Stimulated activated CD8-positive, alpha-beta memory T cell treated with anti-CD3 and anti-CD28 coated beads, Interleukin-4, amount 100 ng/mL, for 1 hour (primary cell): ENCODE measurements at places on chromosomes 1 and 21.

DNA sequence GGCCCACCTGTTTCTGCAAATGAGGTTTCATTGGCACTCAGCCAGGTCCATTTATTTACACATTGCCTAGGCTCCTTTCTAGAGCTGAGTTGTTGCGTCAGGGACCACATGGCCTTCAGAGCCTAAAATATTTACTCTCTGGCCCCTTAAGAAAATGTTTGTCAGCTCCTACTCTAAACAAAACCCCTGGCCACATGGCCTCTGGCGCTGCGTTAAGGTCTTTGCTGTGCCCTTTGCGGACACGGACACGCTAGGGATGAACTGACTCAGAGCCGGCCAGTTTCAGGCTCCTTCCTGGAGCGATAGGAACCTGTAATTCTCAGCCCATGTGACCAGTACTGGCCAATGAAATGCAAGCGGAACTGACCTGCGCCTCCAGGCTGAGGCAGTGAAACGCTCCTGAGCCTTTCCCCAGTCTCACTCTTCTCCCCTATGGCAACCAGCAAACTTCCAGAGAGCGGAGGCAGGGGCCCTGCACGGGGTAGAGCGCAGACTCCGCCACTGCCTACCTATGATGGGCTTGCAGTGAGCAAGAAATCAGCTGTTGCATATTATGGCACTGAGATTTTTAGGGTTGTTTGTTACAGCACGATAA, 160.3 kb downstream of the ETS2 start:
- no peak for DNase-seq

DNA sequence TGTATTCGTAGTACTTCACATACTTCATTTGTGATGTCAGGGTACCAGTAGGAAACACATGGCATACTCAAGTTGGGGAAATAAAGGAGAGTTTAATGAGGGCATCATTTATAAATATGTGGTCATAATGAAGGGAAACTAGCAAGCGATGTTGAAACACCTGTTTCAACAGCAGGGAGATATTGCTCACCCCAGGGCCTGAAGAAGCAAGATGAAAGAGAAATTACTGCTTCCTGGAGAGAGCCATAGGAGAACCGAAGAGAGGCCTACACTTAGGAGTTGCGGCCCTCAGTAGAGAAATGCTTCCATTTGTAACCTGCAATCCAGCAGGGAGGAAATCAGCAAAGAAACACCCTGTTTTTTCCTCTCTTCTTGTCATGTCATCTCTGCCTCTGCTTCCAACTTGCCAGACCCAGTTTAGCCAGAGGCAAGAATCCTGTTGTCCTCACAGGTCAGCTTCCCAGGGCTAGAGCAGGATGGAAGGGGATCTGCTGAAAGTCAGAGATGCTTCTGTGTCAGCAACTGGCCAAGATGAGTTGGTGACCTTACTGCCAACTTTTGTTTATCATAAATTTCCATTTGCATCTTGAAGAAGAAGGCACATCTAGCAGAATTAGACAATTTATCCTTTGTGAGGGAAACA, 67.6 kb upstream of the TSPAN2 start:
- no peak for DNase-seq

DNA sequence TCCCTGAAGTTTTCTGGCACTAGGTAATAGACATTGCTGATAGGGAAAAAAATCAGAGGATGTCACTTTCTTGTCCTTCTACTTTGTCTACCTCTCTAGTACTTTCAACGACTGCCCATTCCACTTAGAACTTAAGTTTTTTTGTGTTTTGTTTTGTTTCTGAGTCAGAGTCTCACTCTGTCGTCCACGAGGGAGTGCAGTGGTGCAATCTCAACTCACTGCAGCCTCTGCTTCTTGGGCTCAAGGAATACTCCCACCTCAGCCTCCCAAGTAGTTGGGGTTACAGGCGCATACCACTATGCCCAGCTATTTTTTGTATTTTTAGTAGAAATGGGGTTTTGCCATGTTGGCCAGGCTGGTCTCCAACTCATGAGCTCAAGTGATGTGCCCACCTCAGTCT, 79.2 kb downstream of the SGIP1 start:
- DNase-seq = no peak

DNA sequence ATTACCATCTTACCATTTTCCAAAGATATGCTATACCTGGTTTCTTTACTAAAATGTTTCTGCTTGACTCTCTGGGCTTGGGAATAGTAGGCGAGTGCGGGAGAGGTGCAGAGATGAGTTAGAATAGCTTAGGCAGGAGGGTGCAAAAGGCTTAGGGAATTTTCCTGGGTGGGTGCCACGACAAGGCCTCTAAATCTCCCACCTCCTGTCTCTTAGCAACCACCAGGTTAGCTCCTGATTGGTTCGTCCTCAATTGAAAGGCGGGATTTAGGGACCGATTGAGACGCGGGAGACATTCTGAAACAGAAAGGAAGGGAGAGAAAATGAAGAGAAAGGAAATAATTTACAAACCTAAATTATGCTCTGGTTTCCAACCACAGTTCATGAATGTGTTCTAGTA, 3.1 kb downstream of the ACKR1 start:
- no peak for DNase-seq

DNA sequence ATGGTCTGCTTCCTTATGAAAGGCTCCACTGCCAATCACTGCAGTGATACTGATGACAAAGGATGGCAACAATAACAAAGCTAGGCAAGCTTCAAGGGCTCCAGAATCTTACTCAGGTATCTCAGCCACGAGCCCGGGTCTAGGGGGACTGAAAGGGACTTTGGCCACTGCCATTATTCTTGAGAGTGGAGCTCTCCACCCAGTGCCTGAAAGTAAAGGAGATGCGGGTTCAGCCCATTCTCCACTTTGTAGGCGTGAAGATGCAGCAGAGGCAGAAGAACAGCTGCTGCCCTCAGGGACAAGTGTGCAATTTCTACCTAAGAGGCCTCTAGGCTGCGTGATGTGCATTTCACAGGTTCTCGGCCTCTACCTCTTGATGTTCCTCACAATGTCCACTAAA, 31.4 kb upstream of the SLAMF9 start:
- no peak for DNase-seq

DNA sequence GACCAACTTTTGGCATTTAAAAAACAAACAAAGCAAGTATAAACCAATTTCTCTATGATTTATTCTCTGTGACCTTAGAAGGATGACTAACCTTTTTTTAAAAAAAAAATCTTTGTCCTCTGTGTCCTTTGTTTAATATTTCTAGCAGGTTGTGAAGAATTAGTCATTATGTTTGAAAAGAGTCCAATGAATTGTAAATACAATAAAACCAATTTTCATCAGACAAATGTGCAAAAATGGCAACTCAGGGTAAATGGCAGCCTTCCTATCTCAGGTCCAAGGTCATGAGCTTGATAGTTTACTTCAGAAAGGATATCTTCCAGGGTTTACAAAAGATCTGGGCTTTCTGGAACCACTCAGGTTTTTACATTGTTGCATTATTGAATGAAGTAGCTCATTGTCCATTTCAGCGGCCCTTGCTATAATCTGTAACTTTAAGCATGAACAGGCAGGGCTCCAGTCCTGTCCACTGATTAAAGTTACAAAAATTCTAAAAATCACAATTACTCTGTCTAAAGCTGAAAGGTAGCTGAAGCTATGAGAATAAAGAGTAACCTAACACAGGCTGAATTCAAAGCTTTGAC, 11.7 kb upstream of the MAP3K21 start:
- DNase-seq = no peak

- no peak for DNase-seq
Measured at GRCh38 chr1:92728697-92729096, 56.2 kb downstream of the EVI5 start.

- DNase-seq = no peak
Measured at GRCh38 chr1:82560566-82560965, 759.8 kb downstream of the ADGRL2 start.

- no peak for DNase-seq
Measured at GRCh38 chr1:68346188-68346808, 103.5 kb downstream of the RPE65 start.

- no peak for DNase-seq
Measured at GRCh38 chr1:157993147-157993917, at the start of gene KIRREL1. KIRREL1 (plus strand) TSS chr1:157993645; CDS start chr1:157993677, 32 bp downstream.

- no peak for DNase-seq
Measured at GRCh38 chr1:53639251-53639763, 99.7 kb downstream of the GLIS1 start.

DNA sequence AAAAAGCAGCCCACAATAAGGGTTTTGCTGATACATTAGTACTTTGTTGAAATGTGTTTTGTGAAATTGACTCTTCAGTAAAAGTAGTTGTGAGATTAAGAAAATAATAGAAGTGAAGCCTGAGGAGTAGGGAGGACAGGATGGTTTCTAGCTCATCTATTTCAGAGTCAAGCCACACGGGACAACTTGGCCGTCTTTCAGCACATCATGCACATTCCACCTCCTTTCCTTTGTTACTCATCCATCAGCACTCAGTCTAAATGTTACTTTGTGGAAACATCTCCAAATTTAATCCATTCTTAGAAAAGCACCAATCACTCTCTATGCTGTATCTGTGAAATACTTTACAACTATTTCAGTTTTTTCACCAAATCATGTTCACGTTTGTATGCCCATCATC, 223.3 kb downstream of the FGGY start:
- no peak for DNase-seq

DNA sequence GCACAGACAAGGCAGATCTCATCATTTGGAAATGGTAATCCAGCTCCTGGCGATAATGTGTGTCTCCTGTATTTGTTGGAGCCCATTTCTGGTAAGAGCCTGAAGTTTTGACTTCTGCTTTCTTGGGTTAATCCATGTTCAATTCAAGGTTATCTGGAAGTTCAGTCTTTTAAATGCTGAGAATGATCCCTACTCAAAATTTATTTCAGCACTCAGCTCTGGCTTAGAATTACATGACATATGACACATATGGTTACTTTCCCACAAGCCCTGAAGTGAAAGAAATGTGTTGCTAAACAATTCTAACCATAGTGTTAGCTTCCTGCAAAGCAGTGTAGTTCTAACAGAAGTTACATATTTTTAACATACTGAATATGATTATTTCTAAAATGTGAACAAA, 2.7 kb downstream of the PTGFR start:
- no peak for DNase-seq

- no peak for DNase-seq
Measured at GRCh38 chr1:110816945-110817344, 56.0 kb upstream of the CD53 start.

GRCh38 chr1:169892927-169893644, 610 bp downstream of the SCYL3 start:
- no peak for DNase-seq

DNA sequence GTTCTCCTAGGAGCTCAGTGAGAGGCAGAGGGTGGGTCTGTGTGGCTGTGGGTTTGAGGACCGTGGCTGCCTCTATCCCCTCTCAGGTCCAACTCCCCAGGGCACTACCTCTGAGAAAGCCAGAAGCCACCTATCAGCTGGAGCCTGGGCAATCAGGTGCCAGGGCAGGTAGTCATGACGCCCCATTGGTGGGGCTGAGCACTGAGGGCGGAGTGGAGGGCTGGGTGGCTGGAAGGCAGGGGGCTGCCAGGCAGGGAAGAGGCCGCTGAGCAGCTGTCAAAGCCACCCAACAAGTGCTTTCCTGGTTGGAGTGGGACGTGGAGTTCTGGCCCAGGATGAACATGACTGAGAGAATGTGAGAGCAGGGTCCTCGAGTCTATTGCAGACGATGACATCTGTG, 164.9 kb upstream of the AJAP1 start:
- DNase-seq = no peak

DNA sequence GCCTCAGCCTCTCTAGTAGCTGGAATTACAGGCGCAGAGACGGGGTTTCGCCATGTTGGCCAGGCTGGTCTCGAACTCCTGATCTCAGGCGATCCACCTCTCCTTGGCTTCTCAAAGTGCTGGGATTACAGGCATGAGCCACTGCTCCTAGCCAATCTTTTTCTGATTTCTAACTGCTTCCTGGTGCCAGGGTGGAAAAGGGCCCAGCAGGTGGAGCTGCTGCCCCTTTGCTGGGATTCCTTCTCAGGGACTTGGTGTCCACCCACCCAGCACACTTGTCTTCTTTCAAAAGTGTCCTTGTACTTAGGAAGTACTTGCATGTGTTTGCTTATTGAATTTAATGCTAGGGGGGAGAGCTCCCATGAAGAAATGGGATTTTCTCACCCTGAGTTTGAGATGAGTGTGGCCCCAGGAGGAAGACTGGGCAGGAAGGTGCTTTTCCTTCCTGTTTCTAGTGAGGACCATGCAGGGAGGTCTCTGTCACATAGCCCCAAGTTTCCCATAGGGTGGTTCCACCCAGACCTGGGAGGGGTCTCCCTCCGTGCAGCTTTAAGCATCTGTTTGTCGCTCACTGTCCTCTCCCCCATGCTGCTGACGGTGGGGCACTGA, 14.2 kb downstream of the UTP11 start:
- DNase-seq = no peak

DNA sequence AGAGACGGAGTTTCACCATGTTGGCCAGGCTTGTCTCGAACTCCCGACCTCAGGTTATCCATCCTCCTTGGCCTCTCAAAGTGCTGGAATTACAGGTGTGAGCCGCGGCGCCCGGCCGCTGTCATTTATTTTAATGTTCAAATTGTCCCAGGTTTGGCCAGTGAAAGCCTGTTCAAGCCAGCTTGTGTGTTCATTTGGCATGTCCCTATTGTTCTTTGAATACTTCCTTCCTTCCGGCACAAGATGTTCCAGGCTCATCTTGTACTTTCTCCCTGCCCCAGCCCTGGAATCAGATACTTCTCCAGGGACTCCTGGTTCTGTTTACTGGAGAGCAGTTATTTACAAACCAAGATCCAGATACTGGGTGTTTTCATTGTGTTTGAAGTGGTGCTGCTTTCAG, 37.0 kb downstream of the ZBTB8B start:
- DNase-seq = no peak

- no peak for DNase-seq
Measured at GRCh38 chr21:42125571-42126544, 54.7 kb downstream of the UMODL1 start.

DNA sequence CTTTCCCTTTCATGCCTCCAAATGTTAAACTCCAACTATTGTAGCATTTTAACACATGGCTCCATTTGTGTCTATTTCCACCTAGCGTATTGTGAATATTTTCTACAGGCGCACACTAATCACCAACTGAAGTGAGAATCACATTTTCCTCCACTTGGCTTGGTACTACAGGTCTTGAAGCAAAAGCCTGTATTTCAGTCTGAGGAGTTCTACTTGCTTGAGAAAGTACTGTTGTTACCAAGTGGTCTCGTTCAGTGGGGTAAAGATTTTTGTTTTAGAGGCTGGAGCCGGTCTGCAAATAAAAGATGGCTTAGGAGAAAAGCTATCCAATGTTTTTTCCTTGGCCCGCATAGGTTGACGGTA, 550 bp upstream of the PTBP2 start:
- DNase-seq = no peak

DNA sequence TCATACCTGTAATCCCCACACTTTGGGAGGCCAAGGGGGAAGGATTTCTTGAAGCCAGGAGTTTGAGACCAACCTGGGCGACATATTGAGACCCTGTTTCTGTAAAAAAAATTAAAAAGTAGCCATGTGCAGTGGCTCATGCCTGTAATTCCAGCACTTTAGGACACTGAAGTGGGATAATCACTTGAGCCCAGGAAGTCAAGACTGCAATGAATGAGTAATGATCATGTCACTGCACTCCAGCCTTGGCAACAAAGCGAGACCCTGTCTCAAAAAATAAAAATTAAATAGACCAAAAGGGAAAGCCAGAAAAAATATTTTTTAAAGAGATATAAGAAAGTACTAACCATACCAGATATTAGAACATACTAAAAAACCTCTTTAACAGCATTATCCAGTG, 44.7 kb upstream of the LYPLAL1 start:
- no peak for DNase-seq
